NCI-H1417 (cell line): ENCODE measurements at places on chromosomes 6 and 20.
A peak's percentile ranks its signal among the peaks of the same experiment; 100 is the strongest.

DNA sequence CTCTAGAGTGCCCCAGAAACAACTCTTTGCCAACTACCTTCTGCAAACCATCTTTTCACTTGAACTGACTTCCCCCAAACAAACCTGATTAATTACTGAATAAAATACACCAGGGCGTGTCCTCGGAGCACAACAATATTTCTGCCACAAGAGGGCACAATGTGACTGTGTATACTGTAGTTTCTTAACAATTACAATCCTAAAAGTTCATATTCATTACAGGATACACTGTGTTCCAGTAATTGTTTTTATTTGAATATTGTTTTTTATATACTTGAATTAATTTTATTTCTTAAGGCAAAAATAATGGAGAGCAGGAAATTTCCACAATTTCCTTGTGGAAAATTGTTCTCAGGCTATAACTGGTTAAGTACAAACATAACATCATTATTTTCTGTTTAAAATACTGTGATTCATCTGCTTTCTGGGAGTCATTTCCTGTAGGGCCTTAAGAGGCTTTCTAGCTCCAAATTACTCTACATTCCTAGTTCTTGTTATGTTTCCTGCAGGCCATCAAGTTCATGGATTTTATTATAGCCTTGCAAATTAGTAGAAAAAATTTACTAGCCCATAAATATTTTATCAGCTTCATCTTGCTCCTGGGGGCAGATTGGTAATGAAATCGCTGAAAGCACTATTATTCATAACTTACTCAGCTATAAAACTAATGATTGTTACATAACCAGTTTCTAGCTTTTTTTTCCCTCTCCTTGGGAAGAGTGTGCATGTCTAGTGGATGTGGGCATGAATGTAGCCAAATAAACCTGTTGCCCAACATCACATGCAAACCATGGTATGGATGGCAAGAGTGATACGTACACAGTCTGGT is 51.9 kb upstream of the SLC22A16 start:
- peak; percentile 70 for DNase-seq

DNA sequence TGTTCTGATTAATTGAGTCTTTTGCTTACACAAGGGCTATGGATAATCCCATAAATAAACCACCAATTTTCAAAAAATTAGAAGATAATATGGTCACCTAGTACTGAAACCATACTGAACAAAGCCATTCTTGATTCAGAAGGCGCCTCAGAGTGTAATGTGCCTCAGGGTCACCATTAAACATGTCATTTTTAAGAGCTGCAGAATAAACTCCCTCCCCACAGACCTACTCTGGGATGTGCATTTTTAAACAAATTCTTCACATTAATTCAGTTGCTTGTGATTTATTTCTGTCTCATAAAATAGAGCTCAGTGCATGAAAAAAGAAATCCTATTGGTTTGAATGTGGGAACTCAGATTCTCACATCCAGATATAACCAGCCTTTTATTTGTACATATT is 202.1 kb upstream of the HEY2 start:
- DNase-seq: no peak

GRCh38 chr20:40006168-40006860 is 682.7 kb downstream of the MAFB start:
- DNase-seq: no peak

GRCh38 chr20:26135325-26136110 is 438.9 kb upstream of the ZNF337 start:
- DNase-seq: no peak

DNA sequence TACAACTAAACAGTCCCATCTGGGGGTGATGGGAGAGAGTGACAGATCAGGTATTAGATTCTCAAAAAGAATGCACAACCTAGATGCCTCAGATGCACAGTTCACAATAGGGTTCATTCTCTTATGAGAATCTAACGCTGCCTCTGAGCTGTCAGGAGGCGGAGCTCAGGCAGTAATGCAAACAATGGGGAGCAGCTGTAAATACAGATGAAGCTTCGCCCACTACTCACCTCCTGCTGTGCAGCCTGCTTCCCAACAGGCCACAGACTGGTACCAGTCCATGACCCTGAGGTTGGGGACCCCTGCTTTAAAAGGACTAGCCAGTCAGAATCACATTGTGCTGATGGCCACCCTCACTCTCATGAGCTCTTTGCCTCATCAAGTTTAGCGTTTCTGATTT is 247.0 kb upstream of the KCNQ5 start:
- DNase-seq: peak; percentile 48

DNA sequence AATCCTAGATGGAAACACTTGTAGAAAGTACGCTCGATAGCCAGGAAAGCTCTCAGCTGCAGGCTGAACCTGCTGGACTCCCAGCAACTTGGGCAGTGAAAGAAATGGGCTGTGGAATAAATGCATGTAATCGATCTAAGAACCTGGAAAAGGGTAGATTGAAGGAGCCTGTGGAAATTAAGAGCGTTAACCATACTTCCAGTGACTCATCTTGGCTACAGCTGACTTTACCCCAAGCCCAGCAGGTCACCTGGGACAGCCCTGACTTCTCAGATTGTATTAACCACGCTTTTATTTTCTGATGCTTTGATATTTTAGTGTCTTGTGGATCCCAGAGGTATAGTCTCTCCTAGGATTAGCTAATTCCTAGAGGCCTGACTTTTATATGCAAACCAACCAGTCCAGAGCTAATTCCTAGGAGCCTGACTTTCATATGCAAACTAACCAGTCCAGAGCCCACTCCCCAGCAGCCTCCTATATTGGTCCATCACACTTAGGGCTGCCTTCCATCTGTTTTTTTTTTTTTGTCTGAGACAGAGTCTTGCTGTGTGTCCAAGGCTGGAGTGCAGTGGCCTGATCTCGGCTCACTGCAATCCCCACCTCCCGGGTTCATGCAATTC is 86.3 kb downstream of the GMPR start:
- no peak for DNase-seq

- no peak for DNase-seq
These were observed 4.9 kb upstream of the BEND6 start for GRCh38 chr6:56949925-56950495.

DNA sequence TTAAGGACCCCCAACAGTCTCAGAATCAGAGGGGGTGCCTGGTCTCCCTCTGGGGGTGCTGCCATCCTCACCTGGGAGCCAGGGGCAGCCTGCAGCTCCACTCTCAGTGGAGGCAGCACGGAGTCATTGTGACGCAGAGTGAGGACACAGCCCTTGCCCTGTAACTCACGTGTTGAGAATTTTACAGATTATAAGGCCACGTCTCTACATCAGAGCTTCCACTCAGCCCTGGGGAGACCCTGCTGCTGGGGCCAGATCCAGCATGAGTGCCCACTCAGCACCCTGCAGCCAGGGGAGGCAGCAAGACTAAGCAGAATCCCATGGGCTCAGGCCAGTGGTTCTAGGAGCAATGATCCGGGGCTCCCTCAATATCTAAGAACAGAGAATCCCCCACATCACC is 137.4 kb upstream of the AFDN start:
- no peak for DNase-seq

- no peak for DNase-seq
These were observed 28.9 kb downstream of the VEGFA start for GRCh38 chr6:43798688-43799444.

- no peak for DNase-seq
These were observed 34.9 kb downstream of the NHLRC1 start for GRCh38 chr6:18087396-18088165.

- DNase-seq: no peak
These were observed 80.5 kb upstream of the TPD52L1 start for GRCh38 chr6:125073071-125073470.

GRCh38 chr20:47215653-47216397 is 140.7 kb downstream of the ZMYND8 start:
- no peak for DNase-seq

- no peak for DNase-seq
These were observed 20.2 kb downstream of the EYA2 start for GRCh38 chr20:46914789-46915379.

- no peak for DNase-seq
These were observed 250.7 kb upstream of the NOX3 start for GRCh38 chr6:155706341-155706740.

DNA sequence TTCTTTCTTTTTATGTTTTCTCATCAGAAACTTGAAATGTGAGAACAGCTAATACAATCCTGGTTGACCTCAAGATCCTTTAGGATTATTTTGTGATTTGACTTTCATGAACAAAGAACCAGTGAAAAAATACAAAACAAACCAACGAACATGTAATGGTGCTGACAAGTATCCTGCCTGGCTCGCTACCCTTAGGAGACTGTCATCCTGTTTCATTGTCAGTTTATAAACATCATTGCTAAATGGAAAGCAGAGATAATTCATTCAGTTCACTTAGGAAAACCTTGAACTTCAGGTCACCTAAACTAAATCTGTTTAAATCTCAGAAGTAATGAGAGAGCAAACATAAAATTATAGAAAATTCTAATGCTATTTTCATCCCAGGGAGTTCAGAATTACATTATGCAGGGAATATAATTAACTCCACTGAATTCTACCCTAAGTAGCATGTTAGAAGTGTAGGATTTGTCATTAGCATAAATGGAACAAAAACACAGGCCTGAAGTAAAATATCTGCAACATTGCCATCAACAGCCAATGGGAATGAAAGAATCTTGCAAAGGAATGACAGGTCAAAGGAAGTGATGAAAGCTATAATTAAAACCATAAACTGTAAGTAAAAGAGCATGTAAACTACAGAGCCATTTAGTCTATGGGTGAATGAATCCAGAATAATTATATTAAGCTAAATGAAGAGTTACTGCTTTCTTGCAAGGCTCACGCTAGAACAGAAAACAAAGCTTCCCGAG is 401.2 kb upstream of the MANEA start:
- peak; percentile 26 for DNase-seq

DNA sequence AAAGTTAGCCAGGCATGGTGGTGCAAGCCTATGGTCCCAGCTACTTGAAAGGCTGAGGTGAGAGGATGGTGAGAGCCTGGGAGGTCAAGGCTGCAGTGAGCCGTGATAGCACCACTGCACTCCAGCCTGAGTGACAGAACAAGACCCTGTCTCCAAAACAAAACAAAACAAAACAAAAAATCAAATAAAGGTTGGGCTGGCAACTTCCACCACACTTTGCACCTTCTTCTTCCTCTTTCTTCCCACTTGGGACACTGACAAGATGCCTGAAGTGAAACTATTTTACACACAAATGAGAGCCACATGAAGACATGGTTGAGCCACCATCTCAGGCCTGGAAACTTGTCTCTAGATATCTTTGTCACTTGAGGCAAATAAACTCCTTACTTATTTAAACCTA is 53.8 kb upstream of the CCDC28A start:
- DNase-seq: no peak

DNA sequence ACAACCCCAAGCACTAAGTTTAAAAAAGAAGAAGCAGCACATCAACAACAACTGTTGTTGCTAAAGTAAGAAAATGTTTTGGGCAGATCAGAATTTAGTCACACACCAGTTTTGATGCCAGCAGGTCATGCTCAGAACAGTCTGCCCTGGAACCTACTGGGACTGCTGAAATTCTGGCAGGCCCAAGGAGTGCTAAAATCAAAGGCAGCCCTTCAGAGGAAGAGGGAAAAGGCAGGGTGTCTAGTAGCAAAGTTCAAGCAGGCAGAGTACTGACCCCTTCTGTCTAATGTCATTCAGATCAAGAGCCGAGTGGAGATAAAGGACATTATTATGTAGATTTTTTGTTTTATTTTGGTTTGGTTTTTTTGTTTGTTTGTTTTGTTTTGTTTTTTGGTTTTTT is 96.6 kb upstream of the LOC128125822 start:
- DNase-seq: no peak

DNA sequence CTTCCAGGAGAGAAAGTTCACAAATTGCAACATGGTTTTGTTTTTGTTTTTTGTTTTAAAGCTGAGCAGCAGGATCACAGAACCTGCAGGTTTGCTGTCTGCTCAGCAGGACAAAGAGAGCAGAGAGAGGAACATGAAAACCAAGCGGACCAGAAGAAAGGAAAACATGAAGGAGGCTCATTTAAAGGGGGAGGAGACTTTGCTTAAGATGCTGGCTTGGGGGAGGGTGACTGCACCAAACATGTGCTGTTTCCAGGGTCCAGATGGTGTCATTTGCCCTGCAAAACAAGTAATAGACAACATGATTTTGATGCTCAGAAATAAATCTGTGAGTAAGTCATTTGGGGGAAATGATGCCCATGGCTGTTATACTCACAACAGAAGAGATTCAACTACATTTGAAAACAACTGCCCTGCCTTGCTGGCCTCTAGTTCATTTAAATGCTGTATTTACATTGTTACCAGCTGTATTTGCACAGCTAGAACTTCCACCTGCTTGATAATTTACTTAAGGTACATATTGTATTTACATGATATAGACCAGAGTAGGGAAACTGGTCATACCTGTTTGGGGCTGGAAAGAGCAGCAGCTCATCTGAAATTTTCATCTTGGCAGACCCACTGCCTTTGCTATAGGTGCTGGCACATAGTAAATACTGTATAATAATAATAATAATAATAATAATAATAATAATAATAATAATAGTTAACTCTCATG is 32.2 kb upstream of the CHD6 start:
- DNase-seq: peak; percentile 100

DNA sequence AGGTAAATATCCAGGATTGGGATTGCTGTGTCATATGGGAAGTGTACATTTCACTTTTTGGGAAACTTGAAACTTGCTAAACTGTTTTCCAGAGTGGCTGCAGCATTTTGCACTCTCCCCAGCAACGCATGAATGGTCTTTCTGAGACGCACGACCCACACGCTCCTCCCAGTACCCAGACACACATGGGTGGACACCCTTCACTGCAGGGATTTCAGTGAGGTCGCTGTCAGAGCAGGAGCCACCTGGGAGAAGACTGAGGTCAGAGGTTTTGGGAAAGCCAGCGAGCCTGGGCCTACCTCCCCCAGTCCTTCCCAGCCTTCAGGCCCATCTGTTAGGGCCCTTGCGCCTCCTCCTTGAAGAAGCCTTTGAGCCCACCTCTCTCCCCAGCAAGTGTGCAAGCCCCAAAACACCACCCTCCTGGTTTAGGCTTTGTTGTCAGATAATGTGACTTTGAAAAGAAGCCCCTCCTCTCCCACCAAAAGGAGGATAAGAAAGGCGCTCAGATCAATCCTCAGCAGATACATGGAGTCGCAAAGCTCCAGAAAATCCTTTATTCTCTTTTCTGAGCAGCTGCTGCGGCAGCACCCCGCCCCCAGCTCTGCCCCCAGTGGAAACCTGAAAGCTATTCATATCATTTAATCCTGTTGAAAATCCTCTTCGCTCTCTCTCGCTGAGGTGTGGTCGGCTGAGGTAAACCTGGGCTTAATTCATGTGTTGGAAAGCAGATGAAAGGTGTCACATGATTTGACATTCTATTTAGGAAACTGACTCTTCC is 12.7 kb upstream of the JAG1 start:
- no peak for DNase-seq

DNA sequence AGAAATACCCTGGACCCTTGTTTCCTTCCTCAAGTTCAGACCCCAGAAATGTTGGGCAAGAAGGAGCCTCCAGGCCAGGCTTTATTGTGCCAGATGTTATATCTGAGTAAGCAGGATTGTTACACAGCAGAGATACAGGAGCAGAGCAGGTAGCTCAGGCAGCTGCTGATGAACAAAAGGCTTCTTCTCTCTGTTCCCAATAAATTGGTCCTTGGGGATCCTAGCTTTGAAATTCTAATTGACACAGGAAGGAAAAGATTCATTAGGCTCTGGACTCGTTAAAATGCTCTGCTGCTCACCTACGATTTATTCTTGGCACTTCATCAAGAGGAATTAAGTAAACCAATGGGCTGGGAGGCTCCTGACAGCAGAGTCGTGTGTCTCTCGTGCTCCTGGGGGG is 54.2 kb downstream of the RALY start:
- DNase-seq: peak; percentile 28

GRCh38 chr6:16243055-16243454 is 4.7 kb downstream of the GMPR start:
- DNase-seq: no peak
